Ascending aorta (tissue), 2 donors: ENCODE measurements at places on chromosomes 7 and 10.

GRCh38 chr10:110115784-110116520 is 91.5 kb upstream of the MXI1 start:
- DNase-seq, result no peak

GRCh38 chr7:110839866-110840265 is 251.1 kb upstream of the LRRN3 start:
- no peak for DNase-seq

- DNase-seq, result no peak
These were observed 641.0 kb upstream of the NRP1 start for GRCh38 chr10:33975481-33975880.

DNA sequence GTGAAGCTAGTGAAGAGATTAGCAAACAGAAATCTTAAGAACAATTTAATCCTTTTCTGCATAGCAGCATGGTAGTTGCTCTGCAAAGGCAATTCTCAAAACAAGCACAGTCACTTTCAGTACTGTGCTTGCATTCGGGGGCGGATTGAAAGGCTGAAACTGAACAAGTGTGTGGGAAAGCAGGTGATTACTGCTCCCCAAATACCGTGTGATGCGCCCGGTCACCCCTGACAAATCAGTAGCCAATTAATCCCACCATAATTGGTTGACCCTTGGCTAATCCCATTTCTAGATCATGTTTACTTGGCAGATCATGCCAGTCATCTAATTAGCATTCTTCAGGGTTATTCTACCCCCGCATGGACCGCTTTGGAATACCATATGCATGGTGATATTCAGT is 76.5 kb upstream of the ADRB1 start:
- no peak for DNase-seq

GRCh38 chr7:14888962-14889361 is 13.6 kb downstream of the DGKB start:
- DNase-seq, result no peak

- no peak for DNase-seq
These were observed 19.6 kb downstream of the WIPF3 start for GRCh38 chr7:29825775-29826529.

GRCh38 chr10:69104994-69105790 is 17.3 kb downstream of the SRGN start:
- DNase-seq, result no peak

- no peak for DNase-seq
These were observed 115.0 kb downstream of the ADCY1 start for GRCh38 chr7:45689011-45689796.

GRCh38 chr10:35394411-35394851 is 58.1 kb downstream of the CCNY start:
- DNase-seq, result no peak

GRCh38 chr10:13555884-13556510 is 27.2 kb upstream of the BEND7 start:
- no peak for DNase-seq

GRCh38 chr7:53984776-53985175 is 557.4 kb upstream of the VSTM2A start:
- DNase-seq, result no peak

GRCh38 chr7:114924038-114924712 is 2.3 kb downstream of the MDFIC start:
- no peak for DNase-seq

DNA sequence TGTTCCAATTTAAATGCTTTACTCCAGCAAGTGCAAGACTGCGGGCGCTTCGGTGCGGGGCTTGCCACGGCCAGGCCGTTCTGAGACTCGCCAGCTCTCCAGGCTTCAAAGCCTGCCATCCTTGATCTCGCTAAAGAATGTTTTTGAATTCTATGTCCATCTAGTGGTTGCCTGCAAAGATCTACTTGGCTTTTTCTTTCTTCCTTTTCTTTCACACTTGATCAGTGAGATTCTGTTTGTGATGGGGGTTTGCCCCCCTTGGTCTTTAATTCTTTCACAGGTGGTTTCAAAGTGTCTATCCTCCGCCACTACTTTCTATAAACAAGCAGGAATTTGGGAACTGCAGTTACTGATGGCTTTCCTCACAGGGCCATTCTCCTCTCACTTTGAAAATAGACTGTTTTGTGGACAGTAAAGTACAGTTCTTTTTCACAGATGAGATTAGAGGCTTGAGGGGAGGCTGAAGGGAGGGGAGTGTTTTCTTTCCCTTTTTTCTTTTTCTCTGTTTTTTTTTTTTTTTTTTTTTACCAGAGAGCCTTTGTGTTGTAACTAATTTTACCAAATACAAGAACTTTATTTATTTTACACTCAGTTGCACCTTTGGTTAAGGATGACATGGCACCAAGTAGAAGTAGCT is 15.2 kb upstream of the FBXW4 start:
- DNase-seq, result no peak
